ENCODE measurements at places on chromosomes 12 and 14.
A peak's percentile ranks its signal among the peaks of the same experiment; 100 is the strongest.

GRCh38 chr12:128361400-128361995, 94.5 kb downstream of the TMEM132C start:
- no peak for DNase-seq

- peak; percentile 17 for DNase-seq
These were observed 289.5 kb upstream of the E2F7 start for GRCh38 chr12:77354766-77355362.

DNA sequence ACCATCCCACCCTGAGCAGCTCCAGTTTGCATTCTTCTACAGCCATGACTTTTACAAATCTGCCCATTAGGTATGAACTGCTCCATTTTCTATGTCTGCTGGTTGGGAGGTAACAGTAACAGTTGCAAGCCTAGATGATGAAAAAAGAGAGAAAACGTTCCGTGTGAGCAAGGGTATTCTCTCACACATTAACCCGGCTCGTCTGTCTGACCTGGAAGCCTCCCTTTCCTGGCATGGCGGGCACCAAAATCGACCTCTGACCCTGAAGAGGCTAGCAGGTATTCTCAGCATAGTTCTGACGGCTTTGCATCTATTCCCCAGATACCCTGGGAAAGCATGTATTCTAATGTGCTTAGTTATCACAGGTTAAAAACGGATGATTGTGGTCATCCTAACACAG, 31.8 kb downstream of the APPL2 start:
- DNase-seq: no peak

DNA sequence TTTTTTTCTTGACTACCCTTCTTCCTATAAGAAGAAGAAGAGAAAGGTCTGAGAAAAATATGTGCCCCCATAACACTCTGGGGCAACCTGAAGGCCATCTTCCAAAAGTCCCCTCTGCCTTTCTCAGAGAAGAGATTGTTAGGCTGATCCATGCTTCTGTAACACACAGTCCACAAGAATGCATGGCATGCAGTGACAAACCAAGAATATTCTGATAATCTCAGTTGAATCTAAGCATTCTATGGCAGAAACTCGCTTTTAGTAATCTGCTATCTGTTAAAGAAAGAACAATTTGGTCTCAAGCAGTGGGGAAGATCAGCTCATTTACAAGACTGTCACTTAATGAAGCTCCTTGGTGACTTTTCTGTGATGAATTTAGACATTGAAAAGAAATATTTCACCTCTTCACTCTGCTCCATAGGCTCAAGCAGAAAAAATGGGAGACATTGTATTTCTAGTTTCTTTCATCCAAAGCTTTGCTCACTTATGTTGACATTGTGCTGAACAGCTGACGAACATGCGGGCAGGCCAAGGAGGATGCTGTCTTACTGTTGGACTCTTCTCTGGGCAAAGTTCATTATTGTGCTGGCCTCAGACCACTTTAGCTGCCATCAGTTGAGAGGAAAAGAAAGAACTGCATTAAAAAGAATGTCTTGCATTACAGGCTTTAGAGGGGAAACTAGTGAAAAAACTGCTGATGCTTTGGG, 957.1 kb downstream of the DIO2 start:
- DNase-seq: peak; percentile 7

- DNase-seq: peak; percentile 86
These were observed 281.0 kb upstream of the RGS6 start for GRCh38 chr14:71651228-71651627.

DNA sequence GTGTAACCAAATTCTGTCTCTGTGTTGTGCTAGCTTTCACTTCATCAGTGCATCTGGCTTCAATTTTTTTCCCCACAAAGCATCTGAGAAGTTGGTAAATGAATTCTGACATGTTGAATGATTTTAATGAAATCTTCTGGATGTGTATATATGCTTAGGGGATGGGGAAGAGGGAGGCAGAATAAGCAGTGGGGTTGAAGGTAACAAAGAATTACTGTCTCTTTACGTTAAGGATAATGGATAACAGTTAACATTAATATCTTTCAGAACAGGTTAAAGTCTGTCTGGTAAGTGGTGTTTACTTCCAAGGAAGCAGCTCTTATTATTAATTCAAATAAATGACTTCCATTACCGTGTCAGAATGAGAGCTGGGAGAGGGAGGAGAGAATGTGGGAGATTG, 261.7 kb downstream of the ERC1 start:
- peak; percentile 59 for DNase-seq

GRCh38 chr12:24954261-24954660, 5.4 kb upstream of the BCAT1 start:
- no peak for DNase-seq

DNA sequence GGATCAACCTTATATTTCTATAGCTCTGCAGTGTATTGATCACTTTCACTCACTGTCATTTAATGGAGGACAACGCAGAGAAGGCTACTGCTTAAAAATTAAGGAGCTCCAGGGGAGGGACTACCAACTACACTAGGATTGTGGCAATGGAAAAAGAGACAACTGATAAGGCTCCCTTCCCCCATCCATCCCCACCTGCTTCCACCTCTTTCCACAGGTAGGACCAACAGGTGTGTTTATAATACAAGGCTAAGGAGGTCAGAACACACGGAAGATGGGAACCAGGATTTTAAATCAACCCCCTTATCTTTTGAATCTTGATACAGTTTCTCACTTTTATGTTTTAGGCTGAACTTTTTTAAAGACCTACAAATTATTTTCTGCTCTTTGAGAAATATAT, 90.8 kb downstream of the STAB2 start:
- DNase-seq: no peak

DNA sequence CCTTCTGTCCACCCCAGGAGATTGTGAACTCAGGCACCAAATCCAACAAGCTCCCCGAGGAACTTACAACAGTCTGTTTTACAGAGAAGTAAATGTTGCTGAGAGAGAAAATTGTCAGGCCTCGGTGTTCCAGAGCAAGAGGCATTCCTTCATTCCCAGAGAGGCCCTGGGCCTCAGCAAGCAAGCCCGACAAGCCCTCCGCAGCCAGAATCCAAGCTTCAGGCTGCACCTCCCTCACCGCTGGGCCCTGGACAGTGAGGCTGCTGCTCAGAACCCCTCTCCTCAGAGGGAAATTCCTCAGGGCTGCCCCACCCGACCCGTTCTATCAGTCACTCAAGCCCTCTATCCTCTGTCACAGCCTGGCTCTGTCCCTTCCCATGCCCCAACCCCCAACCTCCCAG, 56.4 kb downstream of the ZFP36L1 start:
- peak; percentile 17 for DNase-seq

DNA sequence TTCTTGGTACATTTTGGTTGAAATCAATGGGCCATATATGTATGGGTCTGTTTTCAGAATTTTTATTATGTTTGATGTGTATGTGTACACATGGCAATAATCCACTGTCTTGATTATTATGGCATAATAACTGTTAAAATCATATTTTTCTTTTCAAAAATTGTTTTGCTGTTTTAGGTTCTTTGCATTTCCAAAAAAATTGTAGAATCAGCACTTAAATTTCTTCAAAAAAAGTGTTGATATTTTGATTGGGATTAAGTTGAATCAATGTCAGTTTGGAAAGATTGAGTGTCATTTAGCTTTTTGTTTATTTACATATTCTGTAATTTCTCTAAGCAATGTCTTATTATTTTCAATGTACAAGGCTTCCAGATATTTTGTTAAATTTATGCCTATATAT, 154.1 kb downstream of the SLC5A8 start:
- no peak for DNase-seq

DNA sequence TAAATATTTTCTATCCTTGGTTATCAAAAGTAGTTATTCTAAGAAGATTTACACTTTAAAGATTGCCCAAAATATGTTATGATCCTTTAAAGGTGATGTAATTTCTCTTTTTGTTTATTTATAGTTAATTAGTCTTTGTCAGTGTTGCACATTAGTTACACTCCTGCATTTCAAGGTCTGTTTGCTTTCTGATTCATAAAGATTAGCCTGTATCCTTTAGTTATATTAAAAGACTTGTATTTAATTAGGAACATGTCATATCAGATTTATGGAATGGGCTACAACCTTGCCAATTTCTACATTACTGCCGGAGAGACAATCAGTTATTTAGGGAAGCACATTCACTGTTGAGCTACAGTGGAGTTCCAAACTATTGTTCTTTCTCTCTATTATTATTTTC, 3.5 kb downstream of the EPYC start:
- peak; percentile 43 for DNase-seq

DNA sequence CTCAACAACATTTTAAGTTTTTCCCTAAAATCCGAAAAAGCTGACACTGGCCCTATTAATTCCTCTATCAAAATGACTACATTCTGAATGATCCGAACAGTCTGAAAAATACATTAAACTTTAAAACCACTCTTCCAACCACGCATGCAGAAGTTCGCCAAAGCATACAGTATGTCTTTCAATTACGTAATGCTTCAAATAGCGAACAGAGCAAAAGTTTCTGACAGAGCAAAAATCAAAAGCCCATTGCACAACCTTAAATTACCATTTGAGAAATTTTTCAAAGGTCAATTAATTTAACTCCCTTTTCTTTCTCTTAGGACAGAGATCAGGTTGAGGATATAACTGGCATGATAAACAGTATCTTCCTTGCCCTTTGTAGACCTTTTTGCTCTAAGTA, 33.2 kb downstream of the LRIG3 start:
- peak; percentile 15 for DNase-seq

DNA sequence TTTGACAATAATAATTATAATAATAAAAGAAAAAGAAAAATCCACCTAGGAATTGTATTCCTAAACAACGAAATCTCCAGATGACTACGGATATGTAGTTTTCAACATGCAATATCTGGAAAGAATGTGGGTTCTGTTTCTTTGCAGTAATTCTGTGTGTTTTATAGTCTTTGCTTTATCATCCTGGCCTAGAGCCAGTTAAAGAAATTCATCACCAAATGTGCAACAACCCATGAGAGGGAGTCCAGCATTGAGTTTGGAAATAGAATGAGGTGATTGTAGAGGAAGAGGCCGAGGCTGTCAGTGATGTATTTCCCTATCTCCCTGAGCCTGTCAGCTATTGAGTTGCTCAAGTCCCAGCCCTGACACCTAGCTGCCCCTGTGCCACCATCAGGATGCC, 200.5 kb upstream of the DCN start:
- DNase-seq: no peak

GRCh38 chr14:34224221-34224620, 237.8 kb downstream of the SPTSSA start:
- no peak for DNase-seq

GRCh38 chr12:80837342-80837978, 100.3 kb downstream of the LIN7A start:
- peak; percentile 82 for DNase-seq

DNA sequence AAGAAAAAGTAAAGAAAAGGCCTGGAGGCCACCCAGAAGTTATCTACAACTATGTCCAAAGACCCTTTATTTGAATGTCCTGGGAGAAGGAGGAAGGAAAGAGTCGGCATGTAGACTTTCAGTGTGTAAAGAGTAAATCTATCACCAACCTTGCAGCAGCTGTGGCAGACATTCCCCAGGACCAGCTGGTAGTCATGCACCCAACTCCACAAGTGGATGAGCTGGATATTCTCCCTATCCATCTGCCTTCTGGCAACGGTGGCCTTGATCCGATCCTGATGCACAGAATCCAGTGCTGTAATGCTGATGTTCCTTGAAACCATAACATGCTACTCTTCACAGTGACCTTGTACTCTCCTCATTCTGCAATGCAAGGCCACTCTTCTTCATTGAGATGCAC, 27.3 kb downstream of the KRT76 start:
- no peak for DNase-seq
